ENCODE measurements at places on chromosomes 5 and 9.

- no peak for DNase-seq
These were observed 52.3 kb downstream of the GGTA1 start for GRCh38 chr9:121447321-121447834.

GRCh38 chr9:104871961-104872527, 55.9 kb downstream of the ABCA1 start:
- no peak for DNase-seq

DNA sequence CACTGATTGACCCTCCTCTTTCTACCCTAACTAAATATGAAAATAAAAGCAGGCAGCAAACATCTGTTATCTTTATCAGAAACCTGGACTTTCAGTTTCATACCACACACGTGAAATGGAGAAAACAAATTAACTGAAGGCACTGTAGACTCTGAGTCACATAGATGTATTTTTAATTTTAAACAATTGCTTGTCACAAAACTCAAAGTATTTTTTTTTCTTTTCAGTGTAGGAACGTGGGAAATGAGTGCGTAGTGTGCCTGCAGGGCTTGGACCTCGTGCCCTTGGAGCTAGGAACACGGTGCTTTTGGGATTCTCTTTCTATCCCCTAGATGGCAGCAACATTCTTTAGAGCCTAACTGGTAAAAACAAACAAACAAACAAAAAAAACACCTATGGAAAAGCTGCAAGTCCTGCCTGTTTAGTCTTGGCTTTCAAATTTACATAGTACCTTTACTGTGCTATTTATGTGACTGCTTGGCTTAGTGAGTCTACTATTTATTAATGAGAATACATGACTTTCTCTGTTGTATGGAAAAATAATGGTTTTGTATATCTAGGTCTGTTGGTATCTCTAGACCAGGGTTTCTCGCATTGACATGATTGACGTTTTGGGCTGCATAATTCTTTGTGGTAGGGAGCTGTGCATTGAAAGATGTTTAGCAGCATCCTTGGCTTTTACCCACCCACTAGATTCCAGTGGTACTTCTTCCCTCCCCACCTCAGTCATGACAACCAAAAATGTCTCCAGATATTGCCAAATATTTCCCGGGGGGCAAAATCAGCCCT, 16.8 kb upstream of the ACTBL2 start:
- no peak for DNase-seq

GRCh38 chr5:144142139-144142823, 28.2 kb downstream of the YIPF5 start:
- no peak for DNase-seq

GRCh38 chr9:113179839-113180238, 29.0 kb downstream of the SLC31A2 start:
- DNase-seq: no peak

DNA sequence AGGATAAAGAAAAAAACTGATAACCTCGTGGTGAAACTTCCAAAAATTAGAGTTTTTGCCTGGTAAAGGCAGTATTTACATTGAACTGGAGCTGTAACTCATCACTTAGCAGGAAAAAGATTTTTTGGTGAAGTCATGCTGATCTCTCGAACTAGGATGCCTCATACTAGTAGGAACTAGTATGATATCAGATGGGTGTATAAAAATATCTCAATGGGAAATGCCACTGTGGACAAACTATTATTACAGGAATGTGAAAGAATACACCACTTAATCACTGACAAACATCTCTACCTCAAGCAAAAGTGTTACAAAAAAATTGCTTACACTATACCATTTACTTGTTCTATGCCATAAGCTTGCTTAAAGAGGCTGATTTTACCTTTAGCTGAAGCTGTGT, 28.4 kb downstream of the RFX3 start:
- no peak for DNase-seq

GRCh38 chr5:50856401-50857119, 190.1 kb downstream of the PARP8 start:
- no peak for DNase-seq

DNA sequence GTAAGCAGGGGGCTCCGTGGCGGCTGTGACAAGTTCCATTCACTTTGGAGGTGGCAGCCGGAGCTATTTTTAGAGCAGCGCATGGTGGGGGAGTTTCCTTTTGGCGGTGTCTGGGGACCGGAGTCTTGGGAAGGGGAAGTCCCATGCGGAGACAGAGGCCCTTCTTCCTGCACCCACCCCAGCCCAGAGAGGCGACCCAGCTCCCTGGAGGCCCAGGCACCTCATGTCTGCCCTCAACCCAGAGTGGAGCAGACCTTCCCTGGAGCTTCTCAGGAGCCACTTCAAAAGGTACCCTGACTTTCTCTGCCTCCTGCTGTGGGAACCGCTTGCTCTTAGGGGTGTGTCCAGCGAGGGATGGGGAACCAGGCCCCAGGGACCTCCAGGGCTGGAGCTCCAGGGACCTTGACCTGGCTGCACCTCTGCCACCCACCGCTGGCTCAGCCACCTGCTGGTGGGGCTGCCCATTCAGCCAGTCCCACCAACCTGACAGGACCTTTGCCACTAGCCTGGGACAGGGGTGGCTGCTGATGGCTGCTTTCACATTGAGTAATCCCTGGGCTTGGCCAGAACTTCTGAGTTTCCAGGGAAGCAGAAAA, 34.1 kb downstream of the NEK6 start:
- DNase-seq: peak; percentile 17

DNA sequence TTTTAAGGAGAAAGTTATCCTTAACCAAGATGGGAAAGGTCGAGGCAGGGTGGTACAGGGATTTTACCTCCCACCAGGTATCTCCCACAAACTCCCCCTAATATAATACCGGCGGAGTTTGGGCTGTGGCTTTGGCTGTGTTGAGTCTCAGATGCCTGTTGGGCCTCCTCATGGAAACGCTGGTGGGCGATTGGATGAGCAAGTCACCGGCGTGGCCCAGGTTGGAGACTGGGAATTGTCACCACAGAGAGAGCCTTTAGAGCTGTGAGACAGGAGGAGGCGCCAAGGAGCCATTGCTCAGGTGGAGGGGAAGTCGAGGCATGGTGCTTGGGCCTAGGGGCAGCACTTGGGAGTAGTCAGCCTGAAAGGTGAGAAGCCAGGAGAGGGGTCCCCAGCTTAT, 3.4 kb upstream of the CAMSAP1 start:
- no peak for DNase-seq

DNA sequence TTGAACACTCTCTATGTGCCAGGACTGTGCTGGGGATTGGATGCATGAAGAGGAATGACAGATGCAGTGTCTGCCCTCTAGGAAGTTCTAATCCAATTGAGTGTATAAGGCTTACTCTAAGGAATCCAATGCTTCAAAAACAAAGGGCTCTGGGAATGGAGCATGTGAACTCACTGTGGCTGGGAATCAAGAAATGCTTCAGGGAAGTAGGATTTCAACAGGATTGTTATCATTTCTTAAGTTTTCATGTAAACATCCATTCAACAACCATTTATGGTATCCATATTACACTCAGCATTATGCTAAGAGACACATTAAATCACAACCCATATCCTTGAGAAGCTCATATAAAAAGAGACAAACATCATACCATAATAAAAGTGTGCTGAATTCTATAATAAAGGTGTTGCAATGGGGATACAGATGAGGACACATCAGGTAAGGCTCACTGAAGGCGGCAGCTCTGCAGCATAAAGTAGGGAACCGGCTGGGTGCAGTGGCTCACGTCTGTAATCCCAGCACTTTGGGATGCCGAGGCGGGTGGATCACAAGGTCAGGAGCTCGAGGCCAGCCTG, 11.3 kb downstream of the SIL1 start:
- DNase-seq: no peak

GRCh38 chr9:109875495-109876129, 95.6 kb downstream of the PALM2AKAP2 start:
- DNase-seq: no peak

GRCh38 chr9:29150606-29151005, 1577.3 kb upstream of the C9orf72 start:
- no peak for DNase-seq
